ENCODE measurements at places on chromosomes 2 and 18. TPM values are rescaled to one million over a fixed set of nuclear protein-coding genes. Genes with fewer than 3 reads are reported as not detected.

- H3K27me3 ChIP-seq = no peaks in the 10 kb centered on the region
- no peak overlapping the region for H3K27ac ChIP-seq
- peaks cover 31% of the 10 kb centered on the region for H3K4me1 ChIP-seq
- no peaks in the 10 kb centered on the region for H3K36me3 ChIP-seq
These were observed 316.9 kb upstream of the ZEB2 start for GRCh38 chr2:144836635-144837350.

DNA sequence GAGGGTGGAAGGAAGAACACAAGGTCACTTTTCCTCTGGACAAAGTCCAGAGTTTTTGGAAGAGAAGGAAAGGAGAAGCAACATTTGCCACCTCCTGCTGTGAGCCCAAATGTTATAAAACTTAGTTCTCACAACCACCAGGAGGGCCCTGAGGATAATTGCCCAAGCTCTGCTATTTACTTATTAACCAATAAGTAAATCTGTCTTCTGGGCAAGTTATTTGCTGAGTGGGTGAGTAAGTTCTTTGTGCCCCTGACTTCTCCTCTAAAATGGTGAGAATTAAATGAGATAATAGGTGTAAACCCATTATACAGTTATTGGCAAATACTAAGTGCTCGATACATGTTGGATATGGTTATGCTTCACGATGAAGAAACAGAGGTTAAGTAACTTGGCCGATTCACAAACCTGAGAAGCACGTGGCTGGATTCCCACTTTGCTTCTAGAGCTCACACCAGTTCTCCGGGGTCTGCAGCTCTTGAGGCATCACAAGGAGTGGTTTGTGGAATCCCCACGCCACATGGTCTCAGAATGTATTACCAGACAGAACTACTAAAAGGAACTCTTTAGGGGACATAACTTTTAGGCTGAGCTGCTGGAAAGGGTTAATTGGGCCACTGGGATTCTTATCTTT is 164.1 kb downstream of the MYCN start:
- H3K27ac ChIP-seq = no peak overlapping the region
- H3K36me3 ChIP-seq = no peaks in the 10 kb centered on the region
- DNase-seq = no peak
- 0 out of 2 replicates have a peak, but pooled peaks cover 10% of the 10 kb centered on the region for H3K27me3 ChIP-seq
- H3K4me3 ChIP-seq = no peak overlapping the region

Gene DNAJC5G
- total RNA-seq = 2.5 TPM

Gene ITPRIPL1
- 12.4 TPM for total RNA-seq

GRCh38 chr2:231228223-231228622 is 29.8 kb downstream of the ARMC9 start:
- H3K27me3 ChIP-seq = no peaks in the 10 kb centered on the region
- H3K4me1 ChIP-seq = no peaks in the 10 kb centered on the region
- no peak for DNase-seq
- peaks cover 6% of the 10 kb centered on the region for H3K36me3 ChIP-seq
- H3K27ac ChIP-seq = no peak overlapping the region

Gene TMEM150A
- total RNA-seq = 9.9 TPM

Gene RESP18
- total RNA-seq = not detected

- H3K4me1 ChIP-seq = no peaks in the 10 kb centered on the region
- H3K27ac ChIP-seq = no peak overlapping the region
- no peak for DNase-seq
- H3K4me3 ChIP-seq = no peak overlapping the region
- no peaks in the 10 kb centered on the region for H3K36me3 ChIP-seq
These were observed 13.8 kb downstream of the EHD3 start for GRCh38 chr2:31247711-31248110.

- no peaks in the 10 kb centered on the region for H3K36me3 ChIP-seq
- H3K27me3 ChIP-seq = no peaks in the 10 kb centered on the region
- no peak overlapping the region for H3K27ac ChIP-seq
- DNase-seq = no peak
These were observed 90.8 kb downstream of the EPB41L3 start for GRCh38 chr18:5452943-5453443.

Gene C2orf66
- not detected for total RNA-seq

- H3K27ac ChIP-seq = no peak overlapping the region
- DNase-seq = no peak
- peaks cover 3% of the 10 kb centered on the region for H3K4me1 ChIP-seq
- H3K27me3 ChIP-seq = no peaks in the 10 kb centered on the region
- no peaks in the 10 kb centered on the region for H3K36me3 ChIP-seq
These were observed 71.5 kb downstream of the BABAM2 start for GRCh38 chr2:27962006-27962405.

DNA sequence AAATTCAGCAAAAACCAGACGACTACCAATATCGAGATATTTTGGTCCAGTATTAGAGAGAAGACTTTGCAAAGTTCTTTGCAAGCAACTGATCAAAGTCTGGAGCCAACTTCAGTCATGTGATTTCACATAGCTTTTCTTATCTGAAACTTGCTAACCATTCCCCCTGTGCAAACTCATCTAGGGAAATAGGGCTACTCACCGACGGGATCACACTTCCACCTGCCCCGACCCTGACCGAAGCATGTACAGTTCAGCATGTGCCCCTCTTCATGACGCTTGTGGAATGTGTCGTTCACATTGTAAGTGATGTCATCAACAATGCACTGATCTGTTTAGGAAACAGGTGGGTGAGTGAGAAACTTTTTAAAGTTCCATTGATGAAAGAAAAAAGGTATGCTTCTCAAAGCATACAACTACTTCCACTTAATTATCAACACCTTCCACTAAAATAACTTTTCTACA is 15.4 kb downstream of the FN1 start:
- no peak overlapping the region for H3K27ac ChIP-seq
- no peak for DNase-seq
- H3K4me3 ChIP-seq = no peak overlapping the region
- H3K36me3 ChIP-seq = no peaks in the 10 kb centered on the region
- H3K27me3 ChIP-seq = no peaks in the 10 kb centered on the region

GRCh38 chr2:46489423-46490174 is 10.2 kb downstream of the TMEM247 start:
- DNase-seq = no peak
- peaks cover 12% of the 10 kb centered on the region for H3K4me1 ChIP-seq
- H3K27me3 ChIP-seq = no peaks in the 10 kb centered on the region
- no peak overlapping the region for H3K4me3 ChIP-seq
- H3K27ac ChIP-seq = no peak overlapping the region
- no peaks in the 10 kb centered on the region for H3K36me3 ChIP-seq

- no peaks in the 10 kb centered on the region for H3K27me3 ChIP-seq
- peak overlapping the region; percentile 33 for H3K4me3 ChIP-seq
- H3K36me3 ChIP-seq = no peaks in the 10 kb centered on the region
- peak overlapping the region; percentile 55 for H3K27ac ChIP-seq
These were observed 70.3 kb upstream of the SMAD7 start for GRCh38 chr18:49021076-49021432.

DNA sequence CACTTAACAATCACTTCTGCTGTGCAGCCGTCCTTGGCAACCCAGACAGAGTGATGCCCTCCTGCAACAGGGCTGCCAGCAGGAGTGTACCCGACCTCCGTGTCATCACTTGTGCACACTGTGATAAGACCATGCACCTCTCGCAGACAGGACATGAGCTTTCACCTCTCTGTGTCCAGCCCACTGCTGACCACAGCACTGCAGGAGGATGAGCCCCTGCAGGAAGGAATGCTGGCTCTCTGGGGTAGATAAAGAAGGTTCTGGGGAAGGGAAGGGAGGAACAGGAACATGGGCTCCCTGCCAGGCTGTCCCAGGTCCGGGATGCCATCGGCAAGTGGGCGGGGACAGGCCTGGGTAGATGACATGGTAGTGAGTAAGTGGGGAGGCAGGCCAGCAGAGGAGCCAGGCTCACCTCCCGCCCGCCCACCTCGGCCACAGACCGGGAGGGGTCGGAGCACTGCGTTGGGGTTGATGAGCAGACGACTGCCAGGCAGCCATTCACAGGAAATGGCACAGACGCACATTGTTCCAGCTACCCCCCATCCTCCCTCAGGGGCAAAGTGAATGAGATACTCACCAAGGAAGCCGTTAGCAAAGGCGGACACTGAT is 18.6 kb upstream of the COL6A3 start:
- no peaks in the 10 kb centered on the region for H3K4me1 ChIP-seq
- H3K27me3 ChIP-seq = no peaks in the 10 kb centered on the region
- H3K27ac ChIP-seq = no peak overlapping the region
- H3K36me3 ChIP-seq = no peaks in the 10 kb centered on the region

GRCh38 chr2:235421618-235422017 is 72.2 kb upstream of the AGAP1 start:
- no peak for DNase-seq
- H3K4me1 ChIP-seq = no peaks in the 10 kb centered on the region
- no peak overlapping the region for H3K27ac ChIP-seq
- H3K36me3 ChIP-seq = no peaks in the 10 kb centered on the region

DNA sequence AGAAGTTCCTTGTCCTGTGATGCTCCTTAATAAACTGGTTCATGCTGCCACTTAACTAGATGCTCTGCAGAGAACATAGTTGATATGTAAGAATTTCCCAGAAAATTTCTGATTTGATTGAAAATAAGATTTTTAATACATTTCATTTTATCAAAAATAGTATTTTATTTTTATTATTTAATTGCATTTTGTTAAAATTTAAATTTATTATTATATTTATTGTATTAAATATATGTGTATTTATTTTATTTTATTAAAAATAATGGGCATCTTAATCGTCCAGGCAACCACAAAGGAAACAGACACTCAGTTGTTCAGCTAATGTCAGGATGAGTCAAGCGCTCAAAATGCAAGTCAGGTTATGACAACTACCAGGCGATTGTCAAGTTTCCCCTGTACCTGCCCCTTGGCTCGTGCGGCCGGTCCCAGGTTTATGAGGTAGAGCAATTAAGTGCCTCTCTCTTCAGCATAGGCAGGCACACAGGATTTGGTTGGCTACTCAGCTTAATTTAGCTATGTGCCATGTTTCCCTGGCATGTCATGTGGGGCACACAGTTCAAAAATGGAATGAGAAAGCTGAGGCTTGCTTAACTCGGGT is 361.2 kb downstream of the RND3 start:
- H3K36me3 ChIP-seq = no peaks in the 10 kb centered on the region
- no peak overlapping the region for H3K4me3 ChIP-seq
- DNase-seq = no peak
- no peak overlapping the region for H3K27ac ChIP-seq
- no peaks in the 10 kb centered on the region for H3K27me3 ChIP-seq

Gene ASB18
- not detected for total RNA-seq

DNA sequence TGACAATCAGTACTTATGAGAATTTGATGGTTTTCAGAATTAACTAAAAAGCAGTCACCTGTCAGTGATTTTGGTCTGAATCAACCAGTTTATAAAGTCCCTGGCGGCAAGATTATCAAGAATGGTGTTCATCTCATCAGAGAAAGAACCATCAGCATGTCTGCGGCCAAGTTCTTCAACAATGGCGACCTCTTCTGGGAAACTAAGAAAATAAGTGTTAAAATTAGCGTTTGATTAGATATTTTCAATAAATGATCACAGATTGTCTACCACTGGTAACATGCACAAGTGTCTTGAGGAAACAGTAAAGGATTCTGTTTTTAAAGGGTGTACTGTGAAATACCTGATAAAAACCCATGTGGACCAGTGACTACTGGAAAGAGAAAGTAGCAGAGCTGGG is 8.1 kb downstream of the GCG start:
- no peak for DNase-seq
- H3K4me1 ChIP-seq = no peaks in the 10 kb centered on the region
- no peaks in the 10 kb centered on the region for H3K36me3 ChIP-seq
- no peak overlapping the region for H3K27ac ChIP-seq
- H3K4me3 ChIP-seq = no peak overlapping the region

DNA sequence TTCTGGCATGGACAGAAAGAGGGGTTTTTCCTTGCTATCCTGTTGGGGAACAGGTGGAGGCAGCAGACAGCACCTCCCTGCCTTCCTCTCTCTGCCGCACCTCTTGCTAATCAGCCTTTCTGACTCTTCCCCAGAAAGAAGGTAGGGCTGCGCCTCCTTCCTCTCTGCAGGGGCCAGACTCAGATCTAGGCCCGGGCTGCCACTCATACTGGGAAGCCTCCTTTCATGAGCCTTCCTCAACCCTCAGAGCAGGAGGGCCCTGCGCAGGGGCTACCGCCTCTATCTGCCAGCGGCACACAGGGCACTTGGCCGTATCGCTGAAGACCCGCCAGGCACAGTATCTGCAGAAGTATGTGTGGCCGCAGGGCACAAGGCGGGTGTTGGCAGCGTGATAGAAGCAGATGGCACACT is 7.1 kb downstream of the NEURL3 start:
- H3K27ac ChIP-seq = no peak overlapping the region
- no peak overlapping the region for H3K4me3 ChIP-seq
- no peak for DNase-seq
- H3K36me3 ChIP-seq = no peaks in the 10 kb centered on the region

Gene LCT
- total RNA-seq = 0.12 TPM

Gene NEU2
- total RNA-seq = not detected

Gene SERPINB11
- total RNA-seq = not detected
